ENCODE measurements at places on chromosomes 5 and 9. TPM values are rescaled to one million over a fixed set of nuclear protein-coding genes. Genes with fewer than 3 reads are reported as not detected.

DNA sequence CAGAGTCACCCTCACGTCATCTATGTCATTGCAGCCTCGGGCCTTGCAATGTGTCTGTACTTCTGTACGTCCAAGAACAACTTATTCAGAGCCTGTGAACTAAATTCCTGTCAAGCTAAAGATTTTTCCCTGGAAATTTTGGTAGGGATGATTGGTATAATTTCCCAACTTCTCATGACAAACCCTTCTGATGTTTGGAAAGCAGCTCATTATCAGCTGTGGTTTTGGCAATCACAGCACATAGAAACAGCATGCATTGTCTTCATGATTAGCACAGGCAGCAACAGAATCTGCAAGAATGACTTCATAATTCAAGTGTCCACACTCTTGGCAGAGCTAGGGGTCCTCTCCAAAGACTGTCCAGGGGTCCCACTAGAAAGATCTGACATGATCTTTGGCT lies 49.5 kb downstream of the APBA1 start:
- DNase-seq, result no peak
- H3K4me3 ChIP-seq, result no peak overlapping the region
- no peaks in the 10 kb centered on the region for H3K36me3 ChIP-seq
- H3K4me1 ChIP-seq, result peaks cover 25% of the 10 kb centered on the region
- no peaks in the 10 kb centered on the region for H3K27me3 ChIP-seq

Gene NUDCD2
- 4.8 TPM for total RNA-seq

Gene ROR2
- total RNA-seq, result 1.8 TPM

DNA sequence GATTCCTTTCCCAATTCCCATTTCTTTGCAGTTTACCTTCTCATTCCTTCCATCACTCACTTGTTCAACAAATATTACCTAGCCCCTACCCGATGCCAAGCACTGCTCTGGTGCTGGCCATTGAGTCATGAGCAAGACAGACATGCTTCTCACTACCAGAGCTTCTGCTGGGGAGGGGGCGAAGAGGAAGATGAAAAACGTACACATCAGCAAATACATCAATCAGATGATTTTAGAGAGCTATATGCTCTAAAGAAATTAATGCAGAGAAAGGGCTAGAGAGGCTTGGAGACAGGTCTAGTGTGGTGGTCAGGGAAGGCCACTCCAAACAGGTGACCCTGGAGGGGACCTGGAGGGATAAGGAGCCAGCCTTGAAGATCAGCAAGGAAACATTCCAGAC lies 14.4 kb upstream of the FAT2 start:
- no peaks in the 10 kb centered on the region for H3K36me3 ChIP-seq
- no peak overlapping the region for H3K4me3 ChIP-seq
- DNase-seq, result no peak
- H3K27me3 ChIP-seq, result no peaks in the 10 kb centered on the region

GRCh38 chr5:81070571-81071255 lies 110.5 kb downstream of the RASGRF2 start:
- peaks cover 9% of the 10 kb centered on the region for H3K36me3 ChIP-seq
- no peak overlapping the region for H3K27ac ChIP-seq
- no peak overlapping the region for H3K4me3 ChIP-seq
- H3K27me3 ChIP-seq, result no peaks in the 10 kb centered on the region
- H3K4me1 ChIP-seq, result no peaks in the 10 kb centered on the region
